ENCODE measurements at places on chromosomes 6 and 20. TPM values are rescaled to one million over a fixed set of nuclear protein-coding genes. Genes with fewer than 3 reads are reported as not detected.

Gene SULF2
- polyA plus RNA-seq, result 1.7 TPM

Gene CST4
- not detected for polyA plus RNA-seq

Gene DEFB115
- polyA plus RNA-seq, result not detected

Gene OR2H2
- polyA plus RNA-seq, result not detected

Gene PPP1R16B
- polyA plus RNA-seq, result 68.0 TPM

Data from IgD-negative memory B cell (primary cell).